ENCODE measurements at places on chromosomes 3 and 15. TPM values are rescaled to one million over a fixed set of nuclear protein-coding genes. Genes with fewer than 3 reads are reported as not detected.

The MINAR1 gene
- 0.09 TPM for total RNA-seq

The HYAL2 gene
- 113 TPM for total RNA-seq

The PCOLCE2 gene
- total RNA-seq, result 6.7 TPM

The PDZRN3 gene
- total RNA-seq, result not detected

The LMAN1L gene
- not detected for total RNA-seq

The SI gene
- total RNA-seq, result not detected

The MEGF11 gene
- total RNA-seq, result 0.02 TPM

The GOLGA6L7 gene
- not detected for total RNA-seq

The MESP2 gene
- total RNA-seq, result not detected

The CCR8 gene
- total RNA-seq, result not detected

The SPINT1 gene
- 1.3 TPM for total RNA-seq

The SLC25A36 gene
- 29.3 TPM for total RNA-seq
